NCI-H146 (cell line): ENCODE measurements at places on chromosomes 12 and 14.
A peak's percentile ranks its signal among the peaks of the same experiment; 100 is the strongest.

- DNase-seq = no peak
These were observed 99.3 kb downstream of the SPTSSA start for GRCh38 chr14:34362641-34363251.

- no peak for DNase-seq
These were observed 510.4 kb downstream of the SLC16A7 start for GRCh38 chr12:60106214-60106613.

- no peak for DNase-seq
These were observed 141.2 kb downstream of the MED13L start for GRCh38 chr12:116136340-116136739.

- no peak for DNase-seq
These were observed 25.0 kb upstream of the HSPB8 start for GRCh38 chr12:119153477-119154434.

GRCh38 chr12:123966596-123966995, 6.0 kb downstream of the CCDC92 start:
- DNase-seq = no peak

DNA sequence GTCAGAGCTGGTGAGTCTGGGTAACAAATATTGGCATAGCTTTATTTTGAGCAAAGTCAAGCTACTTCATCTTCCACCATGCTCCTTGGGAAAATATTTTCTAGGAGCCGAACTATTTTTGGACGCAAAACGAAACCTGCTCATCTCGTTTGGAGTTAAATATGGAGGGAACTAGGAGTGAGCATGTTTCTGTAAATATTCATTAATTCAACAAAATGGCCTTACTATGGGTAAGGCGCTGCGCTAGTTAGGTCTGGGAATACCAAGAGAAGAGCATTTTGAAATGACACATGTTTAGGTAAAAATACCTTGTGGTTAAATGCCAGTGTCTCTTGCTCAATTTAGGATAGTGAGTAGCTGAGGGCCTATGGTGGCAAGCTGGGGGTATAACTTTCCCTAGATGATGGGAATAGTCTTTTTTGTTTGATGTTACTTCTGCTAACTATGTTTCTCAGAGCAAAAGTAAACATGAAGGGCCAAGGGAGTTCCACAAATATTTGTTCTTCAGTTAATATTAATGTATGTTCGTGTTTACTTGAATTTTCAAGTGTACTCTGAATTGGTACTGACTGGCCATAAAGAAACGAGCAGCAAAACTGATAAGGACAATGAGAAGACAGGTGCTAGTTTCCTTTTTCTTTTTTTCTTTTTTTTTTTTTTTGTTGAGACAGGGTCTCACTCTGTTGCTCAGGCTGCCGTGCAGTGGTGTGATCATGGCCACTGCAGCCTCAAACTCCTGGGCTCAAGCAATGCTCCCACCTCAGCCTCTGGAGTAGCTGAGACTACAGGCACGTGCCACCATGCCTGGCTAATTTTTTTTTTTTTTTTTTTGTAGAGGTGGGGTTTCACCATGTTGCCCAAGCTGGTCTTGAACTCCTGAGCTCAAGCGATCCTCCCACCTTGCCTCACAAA, 77.7 kb downstream of the MAP1LC3B2 start:
- no peak for DNase-seq

- DNase-seq = no peak
These were observed 143.1 kb upstream of the MYL2 start for GRCh38 chr12:111063295-111064026.

- no peak for DNase-seq
These were observed 3.3 kb downstream of the DLK1 start for GRCh38 chr14:100729982-100730381.

GRCh38 chr12:55700255-55701018, 7.3 kb downstream of the ITGA7 start:
- DNase-seq = no peak

- peak; percentile 50 for DNase-seq
These were observed 27.7 kb downstream of the JKAMP start for GRCh38 chr14:59511916-59512575.

GRCh38 chr12:1768615-1769014, 51.8 kb upstream of the LRTM2 start:
- no peak for DNase-seq

- DNase-seq = no peak
These were observed 368.0 kb downstream of the CCDC91 start for GRCh38 chr12:28558250-28558649.

GRCh38 chr12:115710104-115710564, 567.4 kb downstream of the MED13L start:
- no peak for DNase-seq

- no peak for DNase-seq
These were observed 129.8 kb downstream of the TMX1 start for GRCh38 chr14:51369814-51370213.

- DNase-seq = no peak
These were observed 133.1 kb downstream of the LRIG3 start for GRCh38 chr12:58787021-58787760.

- peak; percentile 20 for DNase-seq
These were observed 216.5 kb downstream of the PHLDA1 start for GRCh38 chr12:75814851-75815754.

GRCh38 chr14:68416171-68416570, 376.7 kb downstream of the ZFP36L1 start:
- no peak for DNase-seq

GRCh38 chr12:122318607-122319605, 52.6 kb upstream of the VPS33A start:
- no peak for DNase-seq

- no peak for DNase-seq
These were observed 279.8 kb downstream of the DUSP6 start for GRCh38 chr12:89072294-89073026.

- no peak for DNase-seq
These were observed 11.7 kb downstream of the SOCS4 start for GRCh38 chr14:55038708-55039107.

DNA sequence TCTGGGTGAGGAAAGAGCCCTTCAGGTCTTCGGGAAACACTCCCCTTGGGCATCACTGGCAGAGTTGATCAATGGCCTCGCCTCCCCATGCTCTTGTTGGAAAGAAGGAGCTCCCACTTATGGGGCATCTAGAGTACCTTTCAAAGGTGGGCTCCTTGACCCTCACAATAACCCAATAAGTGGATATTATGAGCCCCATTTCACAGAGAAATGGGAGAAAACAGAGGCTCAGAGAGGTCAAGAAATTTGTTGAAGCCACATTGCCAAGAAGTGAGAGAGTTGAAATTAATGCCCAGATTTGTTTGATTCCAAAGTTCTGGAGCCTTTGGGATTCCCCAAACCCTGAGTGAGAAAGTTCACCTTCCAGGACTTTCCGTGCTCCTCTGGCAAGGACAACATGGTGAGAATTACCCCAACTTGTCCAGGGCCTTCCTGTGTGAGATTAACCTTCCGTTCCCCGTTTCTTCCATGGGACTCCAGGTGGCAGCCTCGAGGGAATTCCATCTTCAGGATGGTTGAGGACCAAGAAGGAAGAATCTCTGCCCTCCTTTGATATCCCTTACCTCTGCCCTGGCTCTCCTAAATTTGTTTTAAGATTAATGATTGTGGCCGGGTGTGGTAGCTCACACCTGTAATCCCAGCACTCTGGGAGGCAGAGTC, 7.5 kb upstream of the CHD4 start:
- peak; percentile 30 for DNase-seq

GRCh38 chr12:41333974-41334373, 145.9 kb downstream of the PDZRN4 start:
- DNase-seq = no peak

GRCh38 chr12:8648576-8649205, 13.9 kb downstream of the MFAP5 start:
- DNase-seq = no peak

- no peak for DNase-seq
These were observed 37.0 kb downstream of the GPR137C start for GRCh38 chr14:52589646-52590045.

GRCh38 chr12:26034371-26035142, 76.1 kb downstream of the RASSF8 start:
- DNase-seq = no peak

DNA sequence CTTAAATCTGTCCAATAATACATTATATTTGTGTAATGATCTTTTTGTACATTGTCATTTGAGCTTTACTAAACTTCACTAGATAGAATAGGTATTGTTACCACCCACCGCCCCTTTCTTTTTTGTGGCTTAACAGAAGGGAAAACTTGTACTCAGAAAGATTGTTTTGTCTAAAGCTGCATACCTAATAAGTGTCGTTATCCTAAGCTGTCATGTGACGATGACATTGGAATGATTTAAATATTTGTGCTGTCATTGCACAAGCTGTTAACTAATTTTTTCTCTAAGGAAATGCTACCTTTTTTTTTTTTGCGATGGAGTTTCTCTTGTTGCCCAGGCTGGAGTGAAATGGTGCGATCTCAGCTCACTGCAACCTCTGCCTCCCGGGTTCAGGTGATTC, 3.6 kb downstream of the DIP2B start:
- no peak for DNase-seq

- no peak for DNase-seq
These were observed 119.7 kb downstream of the SLC25A47 start for GRCh38 chr14:100442498-100443490.

DNA sequence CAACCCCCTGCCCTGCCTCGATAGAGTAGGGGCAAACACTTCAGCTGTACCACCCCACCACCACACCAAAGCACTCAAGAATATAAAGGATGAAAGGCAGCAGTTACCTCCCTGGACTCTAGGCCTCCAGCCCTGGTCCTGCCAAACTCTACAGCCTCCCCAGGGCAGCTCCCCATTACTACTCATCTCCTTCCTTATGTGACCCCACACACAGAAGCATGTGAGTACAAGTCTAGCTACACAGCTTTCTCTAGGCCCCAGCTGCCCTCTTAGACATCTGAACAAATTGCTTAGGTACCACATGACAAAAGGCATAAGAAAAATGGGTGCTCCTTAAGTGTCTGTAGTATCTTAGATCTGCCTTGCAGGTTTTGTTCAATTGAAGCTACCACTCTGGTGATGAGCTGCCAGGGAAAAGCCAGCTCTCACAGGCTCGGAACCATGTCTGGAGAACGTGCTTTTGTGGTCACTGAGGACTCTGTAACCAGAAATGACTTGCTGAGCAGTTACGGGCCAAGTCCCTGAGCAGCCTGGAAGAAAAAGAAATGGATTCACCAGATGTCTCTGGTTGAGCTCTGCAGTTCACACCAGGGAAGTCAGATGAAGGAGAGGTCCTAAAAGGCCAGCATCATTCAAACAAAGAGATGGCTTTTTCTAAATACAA, 32.8 kb downstream of the FMNL3 start:
- no peak for DNase-seq

GRCh38 chr12:79267580-79267979, 403.0 kb downstream of the SYT1 start:
- DNase-seq = no peak

GRCh38 chr14:90438841-90439240, 42.0 kb downstream of the CALM1 start:
- DNase-seq = no peak

GRCh38 chr14:78383060-78383459, 212.9 kb downstream of the NRXN3 start:
- no peak for DNase-seq

- DNase-seq = no peak
These were observed 315.5 kb upstream of the OR4E1 start for GRCh38 chr14:21989090-21989489.
